ENCODE measurements at places on chromosomes 16 and 17. TPM values are rescaled to one million over a fixed set of nuclear protein-coding genes. Genes with fewer than 3 reads are reported as not detected.

Gene CLEC18A
- total RNA-seq: 0.08 TPM

Gene SECTM1
- total RNA-seq: 2.1 TPM

Gene RNF112
- total RNA-seq: 0.14 TPM

Gene CFAP97D1
- 0.01 TPM for total RNA-seq

Gene MYL4
- total RNA-seq: 0.21 TPM

Gene KRT27
- not detected for total RNA-seq

Gene ACE
- 2.7 TPM for total RNA-seq

Gene CDH11
- total RNA-seq: 0.61 TPM

Gene ANKRD40CL
- total RNA-seq: not detected

Gene CCDC200
- not detected for total RNA-seq

Gene DNASE1L2
- total RNA-seq: 1.3 TPM

Gene KRTAP4-1
- total RNA-seq: 0.08 TPM

Gene CCR7
- 0.50 TPM for total RNA-seq

Gene TAC4
- total RNA-seq: not detected

Gene SLC5A10
- 0.17 TPM for total RNA-seq

Gene PLA2G10
- 0.33 TPM for total RNA-seq

Gene ABCA8
- total RNA-seq: 0.24 TPM

Gene PAFAH1B1
- total RNA-seq: 185 TPM

Gene HSF4
- 14.0 TPM for total RNA-seq

Gene SLC25A11
- total RNA-seq: 71.8 TPM

Gene HSD17B1
- 1.5 TPM for total RNA-seq

Gene ITGA2B
- 1.5 TPM for total RNA-seq

Gene SDK2
- total RNA-seq: 1.7 TPM

Gene WFIKKN1
- 0.12 TPM for total RNA-seq

Gene CDH15
- 0.33 TPM for total RNA-seq

Gene KRTAP2-3
- total RNA-seq: not detected

Gene TPSAB1
- not detected for total RNA-seq

Gene TTYH2
- 1.8 TPM for total RNA-seq

Gene TERB1
- total RNA-seq: not detected

Gene NKD1
- total RNA-seq: 0.65 TPM

Gene SGSM2
- 37.7 TPM for total RNA-seq
